ENCODE measurements at places on chromosomes 13 and 19.

DNA sequence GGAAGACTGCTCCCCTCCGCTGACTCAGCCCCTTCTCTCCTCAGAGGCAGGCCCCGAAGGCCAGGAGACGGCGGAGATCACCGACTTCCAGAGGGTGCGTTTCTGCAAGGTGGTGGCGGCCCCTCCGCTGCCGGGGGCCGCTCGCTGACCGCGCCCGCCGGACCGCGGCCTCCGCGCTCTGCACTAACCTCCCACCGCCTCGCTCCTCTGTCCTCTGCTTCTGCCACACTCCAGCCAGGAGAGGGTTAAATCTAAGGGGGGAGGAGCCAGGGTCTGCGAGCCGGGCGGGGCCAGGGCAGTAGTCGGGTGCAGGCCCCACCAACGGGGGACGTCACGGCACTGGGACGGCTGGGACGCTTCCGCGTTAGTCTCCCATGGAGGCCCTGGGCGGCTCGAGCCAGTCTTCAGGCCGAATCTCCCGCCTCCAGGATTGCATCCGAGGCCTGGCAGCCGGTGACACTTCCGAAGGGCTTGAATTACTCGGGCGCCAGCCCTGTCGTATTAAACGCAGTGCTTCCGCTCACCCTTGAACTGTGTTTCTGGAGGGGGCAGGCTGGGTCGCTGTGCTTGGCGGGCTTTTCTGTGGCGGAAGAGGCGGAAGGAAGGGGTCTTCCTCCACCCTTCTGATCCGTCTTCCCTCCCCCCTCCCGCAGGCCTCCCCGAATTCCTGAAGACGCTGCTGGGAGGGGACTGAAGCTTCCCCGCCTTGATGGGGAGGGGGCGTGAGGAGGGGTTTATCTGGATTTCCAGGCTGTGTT lies 1.2 kb upstream of the INAFM1 start:
- peak; percentile 95 for DNase-seq

GRCh38 chr19:48490981-48491792 lies 20.4 kb downstream of the LMTK3 start:
- no peak for DNase-seq

DNA sequence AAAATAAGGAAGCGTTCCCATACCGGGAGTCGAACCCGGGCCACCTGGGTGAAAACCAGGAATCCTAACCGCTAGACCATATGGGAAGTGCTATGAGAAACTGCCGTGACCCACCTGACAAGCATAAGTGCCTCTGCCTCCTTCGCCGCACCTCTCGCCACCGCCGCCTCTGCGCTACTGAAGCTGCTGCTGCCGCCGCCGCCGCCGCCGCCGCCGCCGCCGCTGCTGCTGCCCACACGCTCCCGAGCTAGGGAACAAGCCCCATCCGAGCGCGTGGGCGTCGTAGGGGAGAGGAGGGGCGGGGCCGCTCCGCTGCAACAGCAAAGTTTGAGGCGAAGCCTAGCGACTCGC lies 610 bp upstream of the WBP4 start:
- DNase-seq: peak; percentile 91

DNA sequence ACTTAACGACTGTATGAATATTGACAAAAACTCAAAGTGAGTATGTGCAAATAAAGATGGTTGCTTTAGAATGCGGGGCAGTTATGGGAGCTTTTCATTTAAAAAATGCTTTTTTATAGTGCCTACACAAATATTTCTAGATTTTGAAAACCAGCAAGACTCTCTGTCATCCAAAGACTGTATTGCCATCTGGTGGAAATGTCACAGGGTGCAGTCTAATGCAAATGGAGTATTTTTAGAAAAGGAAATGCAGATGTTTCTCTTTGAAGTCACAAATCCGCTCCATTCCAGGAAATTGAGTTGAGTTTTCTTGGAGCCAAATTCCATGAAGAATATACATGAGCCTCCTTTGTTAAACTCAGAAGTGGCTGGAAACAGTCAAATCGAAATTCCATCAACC lies 2.3 kb upstream of the C1QTNF9B start:
- peak; percentile 27 for DNase-seq

DNA sequence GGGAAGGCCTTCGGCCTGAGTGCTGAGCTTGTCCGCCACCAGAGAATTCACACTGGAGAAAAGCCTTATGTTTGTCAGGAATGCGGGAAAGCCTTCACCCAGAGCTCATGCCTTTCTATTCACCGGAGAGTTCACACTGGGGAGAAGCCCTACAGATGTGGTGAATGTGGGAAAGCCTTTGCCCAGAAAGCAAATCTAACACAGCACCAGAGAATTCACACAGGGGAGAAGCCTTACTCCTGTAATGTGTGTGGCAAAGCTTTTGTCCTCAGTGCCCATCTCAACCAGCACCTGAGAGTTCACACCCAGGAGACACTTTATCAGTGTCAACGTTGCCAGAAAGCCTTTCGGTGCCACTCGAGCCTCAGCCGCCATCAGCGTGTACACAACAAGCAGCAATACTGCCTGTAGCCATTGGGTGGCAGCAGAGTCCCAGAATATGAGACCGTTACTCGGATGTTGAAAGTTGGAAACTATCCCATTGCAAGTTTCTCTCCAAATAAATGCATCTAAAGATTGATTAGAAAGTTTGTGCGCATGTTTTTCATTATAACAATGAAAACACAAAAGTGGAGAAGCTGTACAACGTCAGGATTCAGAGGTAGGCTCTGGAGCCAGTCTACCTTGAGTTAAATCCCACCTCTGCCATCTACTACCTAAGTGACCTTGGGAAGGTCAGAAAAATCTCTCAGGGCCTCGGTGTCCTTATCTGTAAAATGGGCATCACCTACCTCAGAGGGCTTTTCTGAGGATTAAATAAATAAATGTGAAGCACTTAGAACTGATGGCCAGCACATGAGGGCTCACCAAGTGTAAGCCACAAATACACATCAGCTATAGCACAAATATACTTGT lies 21.1 kb downstream of the ZNF473 start:
- DNase-seq: peak; percentile 78

DNA sequence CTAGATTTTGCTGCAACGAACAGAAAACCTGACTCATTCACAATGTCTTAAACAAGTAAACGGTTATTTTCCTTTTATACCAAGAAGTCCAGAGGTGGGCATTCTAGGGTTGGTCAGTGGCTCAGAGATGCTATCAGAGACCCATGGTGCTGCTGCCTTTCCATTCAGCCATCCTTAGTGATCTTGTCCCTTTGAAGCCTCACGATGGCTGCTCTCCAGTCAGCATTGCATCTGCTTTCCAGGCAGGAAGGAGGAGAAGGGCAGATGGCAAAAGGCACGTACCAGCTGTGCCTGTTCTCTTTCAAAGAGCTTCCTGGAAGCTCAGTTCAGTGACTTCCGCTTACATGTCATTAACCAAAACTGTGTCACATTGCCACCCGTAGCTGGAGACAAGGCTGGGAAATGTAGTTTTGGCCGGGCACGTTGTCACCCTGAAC lies 30.1 kb downstream of the WDFY2 start:
- DNase-seq: peak; percentile 89

GRCh38 chr19:1449467-1450442 lies at the start of gene APC2:
Gene APC2, plus strand, starts transcription at chr19:1450121. Its CDS starts 2,881 bp downstream, at chr19:1453002.
- peak; percentile 89 for DNase-seq

DNA sequence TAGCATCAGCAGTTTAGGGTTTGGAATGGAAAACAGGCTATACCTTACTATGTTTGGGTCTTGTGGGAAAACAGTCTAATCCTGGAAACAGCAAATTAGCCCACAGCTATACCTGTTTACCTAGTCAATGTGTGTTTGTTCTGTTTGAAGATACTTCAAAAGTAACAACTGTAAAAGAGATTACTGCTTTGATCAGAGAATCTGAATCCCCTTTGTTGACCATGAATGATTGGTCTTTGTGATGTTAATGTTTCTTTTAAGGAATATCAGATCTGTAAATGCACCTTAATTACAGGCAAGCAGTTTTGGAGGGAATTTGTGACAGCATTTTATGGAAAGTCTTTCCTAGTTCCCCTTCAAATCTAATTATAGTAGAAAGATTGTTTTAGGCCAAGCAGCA lies 20.7 kb upstream of the KLF5 start:
- no peak for DNase-seq

DNA sequence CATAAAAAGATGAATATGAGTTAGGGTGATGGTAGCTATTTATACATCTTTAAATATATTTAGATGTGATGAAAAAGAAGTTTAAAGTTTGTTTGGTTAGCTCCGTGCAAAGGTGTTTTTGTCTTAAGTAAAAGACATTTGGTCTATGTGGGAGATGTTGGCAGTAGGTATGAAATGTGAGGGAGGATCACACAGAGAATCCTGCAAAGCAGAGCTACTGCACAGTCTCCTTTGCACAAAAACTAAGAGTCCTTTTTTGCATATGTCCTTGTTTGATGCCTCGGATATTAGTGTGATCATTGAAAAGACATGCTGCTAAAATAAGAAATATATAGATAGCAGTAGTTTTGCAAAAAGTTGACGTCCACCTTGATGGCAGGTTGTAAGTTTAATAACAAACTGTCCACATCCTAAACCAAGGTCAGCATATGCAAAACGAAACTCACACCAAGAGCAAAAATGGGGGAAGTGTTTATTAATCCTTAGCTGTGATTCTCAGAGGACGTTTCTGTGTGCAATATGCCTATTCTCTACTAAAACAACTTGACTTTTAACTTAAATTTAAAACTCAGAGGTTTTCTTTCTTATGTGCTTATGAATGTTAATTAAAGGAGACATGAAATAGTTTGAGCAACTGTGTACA lies 870.1 kb downstream of the PCDH9 start:
- no peak for DNase-seq

DNA sequence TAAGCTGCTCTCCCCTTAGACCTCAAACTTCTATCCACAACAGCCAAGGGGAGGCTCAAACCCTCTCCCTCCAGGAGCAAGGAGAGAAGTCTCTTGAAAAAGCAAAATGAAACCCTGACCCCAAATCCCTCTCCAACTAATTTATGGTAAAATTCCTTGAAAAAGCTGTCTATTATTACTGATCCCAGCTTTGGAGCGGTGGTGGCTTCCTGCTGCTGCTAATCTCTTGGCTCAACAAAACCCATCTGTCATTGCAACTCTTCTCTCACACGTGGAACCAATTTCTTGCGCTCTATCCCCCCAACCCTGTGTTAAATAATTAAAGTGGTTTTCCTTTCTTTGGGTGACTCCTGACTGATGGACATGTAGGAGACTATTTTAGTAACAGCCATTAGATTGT lies 64.1 kb upstream of the OXGR1 start:
- DNase-seq: peak; percentile 23

- peak; percentile 82 for DNase-seq
These were observed 5.3 kb downstream of the PRR36 start for GRCh38 chr19:7868671-7869452.

GRCh38 chr19:46068345-46069258 lies 27.8 kb upstream of the IGFL4 start:
- DNase-seq: no peak

Data from cerebellar cortex (tissue), 1 donor.